Smooth muscle cell of the umbilical artery (primary cell): ENCODE measurements at places on chromosomes 3 and 15. TPM values are rescaled to one million over a fixed set of nuclear protein-coding genes. Genes with fewer than 3 reads are reported as not detected.

The UBAP1L gene
- 1.8 and 2.8 TPM in 2 replicates for total RNA-seq

The NEK10 gene
- total RNA-seq: 2.7 and 3.8 TPM in 2 replicates

The CILP gene
- total RNA-seq: 0.59 TPM in 1 of 2 replicates, not detected in the other

The C3orf22 gene
- not detected in 2 replicates for total RNA-seq

The FGF7 gene
- 41.8 and 342 TPM in 2 replicates for total RNA-seq

The NMB gene
- total RNA-seq: 2.1 and 3.3 TPM in 2 replicates
